ENCODE measurements at places on chromosomes 3 and 15. TPM values are rescaled to one million over a fixed set of nuclear protein-coding genes. Genes with fewer than 3 reads are reported as not detected.

Gene STAC
- total RNA-seq = 1.2 TPM

Gene ACSBG1
- not detected for total RNA-seq

DNA sequence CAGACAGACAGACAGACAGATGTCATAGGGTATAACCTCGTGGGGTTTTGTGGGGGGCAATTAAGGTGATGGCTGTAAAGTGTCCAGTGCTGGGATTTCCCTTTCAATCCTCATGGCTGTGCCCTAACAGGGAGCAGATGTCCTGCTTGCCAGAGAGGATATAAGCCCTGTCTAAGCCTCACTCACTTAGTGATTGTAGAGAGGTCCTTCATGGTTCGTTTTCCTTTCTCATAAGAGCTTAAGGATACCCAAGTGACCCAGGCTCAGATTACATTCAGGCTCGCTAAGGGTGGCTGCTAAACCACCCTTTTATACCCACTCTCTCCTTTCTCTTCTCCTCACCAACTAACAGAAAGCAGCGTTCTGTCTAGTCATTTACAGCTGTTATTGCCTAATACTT lies 19.2 kb downstream of the LYSMD2 start:
- peaks cover 11% of the 10 kb centered on the region for H3K36me3 ChIP-seq
- no peak for DNase-seq
- H3K27ac ChIP-seq = peak overlapping the region; percentile 69
- H3K4me3 ChIP-seq = peak overlapping the region; percentile 20
- H3K27me3 ChIP-seq = peaks cover 2% of the 10 kb centered on the region

- H3K27ac ChIP-seq = no peak overlapping the region
- peaks cover 6% of the 10 kb centered on the region for H3K4me1 ChIP-seq
- no peaks in the 10 kb centered on the region for H3K27me3 ChIP-seq
- no peaks in the 10 kb centered on the region for H3K36me3 ChIP-seq
- no peak for DNase-seq
Observed at GRCh38 chr15:100653608-100654007, 51.2 kb downstream of the ASB7 start.

DNA sequence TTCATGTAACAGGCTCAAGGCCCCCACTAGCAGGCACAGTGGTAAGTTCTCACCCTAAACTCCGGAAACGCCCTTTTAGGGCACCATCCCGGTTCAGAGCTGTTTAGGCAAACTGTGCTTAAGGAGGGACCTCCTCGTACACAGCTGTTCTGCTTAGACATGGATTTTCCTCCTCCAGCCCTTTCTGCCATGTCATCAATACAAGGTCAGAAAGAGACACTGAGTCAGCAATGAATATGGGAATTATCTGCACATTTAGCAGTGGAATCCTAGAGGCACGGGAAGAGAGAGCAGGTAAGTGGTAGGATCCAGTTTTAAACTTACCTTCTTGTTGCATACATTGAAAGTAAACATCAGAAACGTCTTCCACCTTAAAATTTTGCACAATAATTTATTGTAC lies 107.3 kb downstream of the KCNAB1 start:
- H3K4me3 ChIP-seq = no peak overlapping the region
- no peak overlapping the region for H3K27ac ChIP-seq
- H3K27me3 ChIP-seq = no peaks in the 10 kb centered on the region
- no peak for DNase-seq
- peaks cover 6% of the 10 kb centered on the region for H3K36me3 ChIP-seq
